Naive B cell (primary cell): ENCODE measurements at places on chromosomes 7 and 10. TPM values are rescaled to one million over a fixed set of nuclear protein-coding genes. Genes with fewer than 3 reads are reported as not detected.

DNA sequence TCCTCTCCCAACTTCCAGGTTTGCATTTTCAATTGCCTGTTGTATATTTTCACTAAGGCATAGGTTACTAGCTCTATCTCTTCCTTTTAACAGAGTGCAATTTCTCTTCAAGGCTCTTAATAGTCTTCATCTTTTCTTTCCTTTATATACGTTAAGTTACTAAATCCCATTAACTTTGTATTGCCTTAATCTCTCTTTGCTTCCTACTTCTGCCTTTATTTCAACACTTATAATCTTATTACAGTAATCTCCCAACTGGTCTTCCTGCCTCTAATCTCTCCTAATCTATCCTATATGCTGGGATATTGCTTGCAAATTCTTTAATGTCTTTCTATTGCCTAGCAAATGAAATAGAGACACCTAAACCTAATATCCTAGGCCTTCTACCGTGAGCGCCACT, 26.1 kb downstream of the ST7 start:
- DNase-seq = no peak

Gene CCDC172
- polyA plus RNA-seq = not detected

Gene OR2A42
- polyA plus RNA-seq = not detected

Gene TBXAS1
- polyA plus RNA-seq = 1.3 TPM

Gene ANKRD61
- 0.48 TPM for polyA plus RNA-seq

DNA sequence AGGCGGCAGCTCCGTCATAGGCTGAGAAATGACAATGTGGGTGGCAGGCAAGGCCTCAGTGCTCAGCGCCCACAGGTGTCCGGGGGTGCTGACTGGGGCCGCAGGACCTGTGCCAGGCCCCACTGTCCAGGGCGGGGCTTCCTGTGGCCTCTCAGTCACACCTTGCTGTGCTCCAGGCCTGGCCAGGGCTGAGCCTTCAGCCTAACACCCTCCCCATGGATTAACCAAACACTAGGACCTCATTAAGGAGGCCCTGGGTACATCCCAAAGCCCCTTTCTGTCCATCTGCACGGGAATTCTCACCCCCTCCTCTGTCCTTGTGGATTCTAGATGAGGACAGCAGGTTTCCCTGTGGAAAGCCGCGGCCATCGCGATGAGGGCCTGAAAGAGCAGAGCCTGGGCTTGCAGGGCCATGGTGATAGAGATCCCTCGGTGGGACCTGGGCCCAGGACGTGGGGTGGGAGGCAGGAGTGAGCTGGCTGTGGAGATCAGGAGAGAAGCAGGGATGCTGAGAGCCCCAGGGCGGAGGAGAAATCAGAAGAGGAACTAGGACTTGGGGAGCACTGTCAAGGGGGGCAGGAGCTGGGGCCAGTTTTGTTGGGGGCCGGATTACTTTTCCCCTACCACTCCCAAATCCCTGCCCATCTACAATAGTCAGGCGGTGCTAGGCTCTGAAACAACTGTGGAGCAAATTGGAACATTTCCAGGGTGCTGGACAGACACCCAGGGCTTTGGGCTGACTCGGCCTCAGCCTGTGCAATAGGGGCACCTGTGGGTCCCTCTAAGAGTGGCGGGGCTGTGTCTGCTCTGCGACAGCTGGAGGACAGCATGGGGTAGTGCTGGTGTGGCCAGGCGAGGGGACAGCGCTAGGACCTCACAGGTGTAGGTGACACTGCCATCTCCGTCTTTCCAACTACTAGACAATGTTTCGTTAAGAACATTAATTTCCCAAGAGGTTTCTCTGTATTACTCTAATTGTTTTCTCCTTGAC, 23.3 kb upstream of the MNX1 start:
- no peak for DNase-seq

Gene ZNF273
- polyA plus RNA-seq = 18.0 TPM

GRCh38 chr7:65216469-65216868, 157.2 kb upstream of the ZNF92 start:
- DNase-seq = peak; percentile 68

DNA sequence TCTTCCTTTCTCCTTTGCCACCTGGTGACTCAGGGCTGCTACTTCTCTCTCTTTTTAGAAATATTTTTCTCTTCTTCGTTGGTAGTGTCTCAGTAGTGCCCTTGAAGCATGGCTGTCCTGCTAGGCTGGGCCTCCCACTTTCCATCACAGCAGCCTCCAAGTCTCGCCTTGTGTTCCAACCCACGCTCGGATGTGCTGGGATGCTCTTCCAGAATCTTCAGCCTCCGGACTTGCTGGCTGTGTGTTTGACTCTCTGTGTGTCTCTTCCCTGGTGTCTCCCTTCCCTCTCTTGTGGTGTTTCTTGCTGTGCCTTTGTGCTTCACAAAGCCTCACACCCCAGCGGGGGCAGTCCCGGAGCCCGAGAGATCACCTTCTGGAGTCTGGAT, 100.5 kb downstream of the INPP5A start:
- DNase-seq = no peak

- no peak for DNase-seq
Observed at GRCh38 chr7:124022551-124022950, 10.3 kb downstream of the TMEM229A start.

DNA sequence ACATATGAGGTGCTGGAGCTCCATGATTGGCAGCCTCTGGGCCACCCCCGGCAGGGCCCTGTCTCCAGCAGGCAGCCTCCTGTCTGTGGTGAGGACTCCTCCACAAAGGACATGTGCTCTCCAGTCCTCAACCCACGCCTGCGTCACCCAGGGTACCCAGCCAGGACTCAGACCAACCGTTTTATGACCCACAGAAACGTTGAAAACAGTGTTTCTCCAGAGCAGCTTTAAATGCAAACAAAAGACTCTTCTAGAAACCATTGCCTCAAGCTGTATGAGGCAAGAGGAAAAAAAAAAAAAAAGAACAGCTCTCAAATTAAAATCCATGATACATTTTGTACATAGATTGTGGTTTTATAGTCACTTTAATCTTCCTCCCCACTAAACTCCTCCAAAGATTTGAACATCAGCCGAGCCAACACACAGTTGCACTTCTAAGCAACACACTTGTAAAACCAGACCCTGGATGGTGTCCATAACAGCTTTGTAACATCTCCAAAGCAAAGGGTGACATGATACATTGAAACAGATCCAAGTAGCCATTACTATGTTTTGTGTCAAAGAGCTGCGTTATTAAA, 175.0 kb upstream of the LYZL2 start:
- DNase-seq = no peak

DNA sequence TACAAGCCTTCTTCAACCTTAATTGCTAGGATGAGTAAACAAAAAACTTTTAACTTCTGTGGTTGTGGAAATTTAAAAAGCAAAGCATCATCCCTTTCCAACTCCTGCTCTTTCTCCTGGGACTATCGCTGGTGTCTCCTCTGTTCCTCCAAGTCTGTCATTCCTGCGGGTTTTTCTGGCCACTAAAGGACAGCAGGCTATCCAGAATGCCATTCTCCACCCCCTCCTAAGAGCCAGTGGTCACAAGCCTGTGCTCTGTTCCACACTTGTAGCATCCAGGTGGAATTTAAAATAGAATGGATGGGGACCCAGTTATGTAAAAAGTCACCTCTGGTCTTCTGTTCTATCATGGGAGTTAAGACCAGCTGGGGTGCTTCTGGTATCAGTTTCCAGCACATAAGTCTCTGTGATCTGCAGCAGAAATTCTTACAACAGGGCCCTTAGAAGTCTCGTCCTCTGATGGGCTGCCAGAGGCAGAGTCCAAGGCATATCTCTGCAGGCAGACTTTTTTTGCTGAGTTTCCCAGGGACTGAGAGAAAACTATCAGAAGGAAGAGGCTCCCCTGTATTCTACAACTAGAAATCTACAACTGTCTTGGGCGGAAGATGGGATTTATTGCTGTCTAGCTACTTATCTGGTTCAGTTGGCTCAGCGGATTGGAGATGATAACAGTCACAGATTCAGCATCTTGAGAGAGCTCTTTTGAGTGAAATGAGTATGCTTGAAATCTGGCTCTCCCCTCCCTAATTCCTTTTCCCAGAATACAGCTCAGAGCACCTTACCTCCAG, 5.1 kb upstream of the WNT16 start:
- DNase-seq = no peak
